Activated CD8-positive, alpha-beta memory T cell treated with anti-CD3 and anti-CD28 coated beads, Interleukin-2, amount 50 U/mL, for 48 hours (primary cell): ENCODE measurements at places on chromosomes 2 and 18.

GRCh38 chr2:124663645-124663997 lies 638.5 kb downstream of the CNTNAP5 start:
- DNase-seq: no peak

DNA sequence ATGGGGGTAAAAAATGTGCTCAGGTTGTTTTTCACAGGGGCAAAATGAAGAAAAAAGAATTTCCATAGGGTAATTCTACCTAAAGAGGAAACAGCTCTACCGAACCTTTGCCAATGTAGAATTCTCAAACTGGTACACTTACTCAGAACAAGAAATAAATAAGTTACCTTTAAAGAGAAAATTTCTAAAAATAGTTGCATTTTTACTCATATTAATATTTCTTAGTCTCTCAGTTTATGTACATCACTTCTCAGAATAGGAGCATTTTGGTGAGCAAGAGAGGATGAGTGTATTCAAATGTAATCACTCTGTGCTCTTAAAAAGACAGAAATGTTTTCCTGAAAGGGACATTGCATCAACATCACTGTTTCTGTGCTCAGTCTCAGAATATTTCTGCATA lies 574.7 kb upstream of the SLC8A1 start:
- no peak for DNase-seq

DNA sequence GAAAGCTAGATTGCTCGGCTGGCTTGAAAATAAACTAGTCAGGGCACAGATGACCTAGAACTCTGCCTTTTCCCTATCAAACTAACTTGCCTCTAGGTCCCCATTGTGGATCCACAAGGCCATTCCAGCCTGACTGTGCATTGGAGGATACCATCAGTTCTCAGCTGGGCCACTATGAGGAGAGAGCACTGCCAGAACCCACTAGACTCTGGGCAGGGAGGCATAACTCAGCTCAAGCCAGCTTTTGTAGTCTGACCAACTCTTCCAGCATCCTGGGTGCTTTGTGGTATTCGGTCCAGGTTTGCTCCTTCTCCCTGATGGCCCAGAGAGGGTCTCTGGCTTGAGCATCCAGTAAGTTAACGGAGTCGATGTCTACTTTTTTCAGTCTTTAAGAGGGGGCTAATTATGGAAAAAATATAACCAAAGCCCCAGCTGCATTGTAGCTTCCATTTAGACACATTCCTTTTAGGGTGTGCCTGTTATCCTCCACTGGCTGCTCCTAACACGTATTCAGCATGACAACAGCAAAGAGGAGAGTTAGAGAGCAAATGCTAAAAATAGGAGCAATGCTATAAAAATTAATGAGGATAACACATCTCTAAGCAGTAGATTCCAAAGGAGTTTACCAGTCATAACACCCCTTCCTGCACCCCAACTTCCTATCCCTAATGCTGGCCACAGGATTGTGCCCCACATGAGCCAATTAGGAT lies 15.2 kb downstream of the GKN2 start:
- DNase-seq: no peak

DNA sequence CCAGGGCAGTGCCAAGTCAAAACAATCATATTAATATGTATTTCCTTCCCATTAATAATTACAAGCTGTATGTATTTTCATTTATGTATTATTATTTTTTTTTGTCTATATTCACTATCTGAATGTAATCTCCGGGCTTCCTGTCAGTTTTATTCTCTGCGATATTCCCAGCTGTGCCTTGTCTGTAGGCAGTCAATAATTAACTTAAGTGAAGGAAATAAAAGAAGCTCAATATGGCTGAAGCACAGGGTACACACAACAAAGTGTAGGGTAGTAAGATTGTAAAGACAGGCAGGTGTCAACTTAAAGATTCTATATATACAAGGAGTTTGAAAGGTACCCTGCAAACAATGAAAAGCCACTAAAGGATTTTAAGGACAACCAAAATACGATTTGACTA lies 122.9 kb downstream of the ROCK1 start:
- no peak for DNase-seq

- no peak for DNase-seq
Observed at GRCh38 chr2:9774266-9774665, 69.0 kb upstream of the TAF1B start.

DNA sequence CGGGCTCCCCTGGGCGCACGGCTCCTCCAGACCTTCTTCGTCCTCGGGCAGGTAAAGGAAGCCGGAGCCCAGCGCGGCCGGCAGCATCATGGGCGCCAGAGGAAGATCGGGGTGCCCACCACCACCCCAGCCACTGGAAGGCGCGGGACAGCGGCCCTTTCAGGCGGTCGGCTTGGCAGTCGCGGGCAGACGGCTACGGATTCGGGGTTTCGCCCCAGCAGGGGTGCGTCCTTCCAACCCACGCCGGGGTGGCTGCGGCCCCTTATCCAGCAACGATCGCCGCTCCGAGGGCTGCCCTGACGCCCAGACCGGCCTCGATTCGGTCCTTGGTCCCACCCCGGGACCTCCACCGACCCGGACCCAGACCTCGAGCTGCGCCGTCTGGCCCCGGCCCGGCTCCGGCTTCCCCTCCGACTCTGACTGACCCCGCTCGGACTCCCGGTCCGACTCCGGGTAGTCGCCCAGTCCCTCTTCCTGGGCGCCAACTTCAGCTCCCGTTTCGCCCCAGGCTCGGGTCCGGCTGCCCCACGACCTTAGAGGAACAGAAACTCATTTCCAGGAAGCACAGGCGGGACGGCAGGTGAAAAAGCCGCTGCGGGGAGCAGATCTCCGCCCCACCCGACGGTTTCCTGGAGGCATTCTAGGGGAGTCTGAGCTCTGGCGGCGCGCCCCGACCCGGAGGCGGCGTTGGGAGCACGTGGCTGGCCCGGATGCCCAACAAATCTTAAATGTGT lies 30.2 kb upstream of the SSB start:
- DNase-seq: peak; percentile 71

DNA sequence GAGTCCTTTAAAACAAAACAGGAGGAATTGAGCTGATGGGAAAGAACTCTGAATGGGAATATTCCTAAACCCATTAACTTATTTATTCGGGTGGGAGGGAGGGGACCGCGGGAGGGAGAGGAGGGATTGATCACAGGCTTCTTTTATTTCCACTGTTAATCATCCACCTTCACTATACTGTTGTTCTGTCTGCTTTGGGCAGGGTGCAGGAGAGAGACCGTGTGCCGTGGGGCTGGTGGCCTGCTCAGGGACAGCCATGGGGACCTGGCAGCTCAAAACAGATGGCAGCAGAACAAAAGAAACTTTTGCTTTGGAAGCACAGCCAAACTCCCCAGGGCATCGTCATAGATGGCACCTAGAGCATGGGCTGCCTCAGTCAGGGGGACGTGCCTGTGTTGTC lies 195.3 kb downstream of the MGAT5 start:
- no peak for DNase-seq

GRCh38 chr2:233081232-233081730 lies 21.1 kb downstream of the INPP5D start:
- peak; percentile 72 for DNase-seq

DNA sequence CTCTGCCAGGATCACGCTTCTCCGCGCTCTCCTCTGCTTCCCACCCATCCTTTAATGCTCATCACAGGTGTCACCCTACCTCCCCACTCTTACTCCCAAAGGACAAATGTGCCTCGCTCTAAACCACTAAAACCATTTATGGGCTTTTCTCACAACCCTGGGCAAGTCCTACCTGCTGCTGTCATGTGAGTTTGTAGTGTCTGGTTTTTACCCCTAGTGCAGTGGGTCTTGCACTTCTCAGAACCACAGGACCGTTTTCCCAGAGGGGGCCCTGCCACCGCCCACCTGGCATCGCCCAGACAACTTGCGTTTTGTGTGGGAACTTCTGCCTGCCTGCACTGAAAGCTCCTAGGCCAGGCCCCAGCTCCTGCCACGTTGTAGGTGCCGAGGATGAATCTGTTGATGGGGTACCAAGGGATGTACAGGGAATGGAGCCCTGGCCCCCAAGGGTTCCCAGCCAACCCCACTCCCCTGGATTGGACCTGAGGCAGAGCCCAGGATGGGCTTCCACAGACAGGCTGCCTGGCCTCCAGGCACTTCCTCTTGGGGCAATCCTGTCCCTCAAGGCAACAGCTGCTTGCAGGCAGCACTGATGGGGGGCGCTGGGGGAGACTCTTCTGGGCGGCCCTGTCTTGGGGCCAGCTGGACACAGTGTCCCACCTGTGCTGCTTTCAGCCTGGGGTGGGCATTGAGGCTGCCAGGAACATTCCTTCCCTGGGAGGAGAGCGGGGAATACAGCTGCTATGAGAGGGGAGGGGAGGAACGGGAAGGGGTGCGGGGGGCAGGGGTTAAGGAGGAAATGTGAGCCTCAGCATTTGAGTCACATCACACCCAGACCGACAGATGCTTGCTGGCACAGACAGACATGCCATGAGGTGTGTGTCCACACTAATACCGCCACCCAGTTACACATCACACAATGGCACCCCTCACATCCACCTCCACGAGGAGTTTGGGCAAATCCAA lies 176.3 kb downstream of the ZFP36L2 start:
- no peak for DNase-seq

- DNase-seq: no peak
Observed at GRCh38 chr18:40810372-40810771, 1144.7 kb upstream of the PIK3C3 start.

GRCh38 chr2:150282771-150283371 lies 204.6 kb downstream of the RND3 start:
- DNase-seq: no peak

GRCh38 chr2:214810671-214811070 lies 1.2 kb upstream of the BARD1 start:
- DNase-seq: no peak

DNA sequence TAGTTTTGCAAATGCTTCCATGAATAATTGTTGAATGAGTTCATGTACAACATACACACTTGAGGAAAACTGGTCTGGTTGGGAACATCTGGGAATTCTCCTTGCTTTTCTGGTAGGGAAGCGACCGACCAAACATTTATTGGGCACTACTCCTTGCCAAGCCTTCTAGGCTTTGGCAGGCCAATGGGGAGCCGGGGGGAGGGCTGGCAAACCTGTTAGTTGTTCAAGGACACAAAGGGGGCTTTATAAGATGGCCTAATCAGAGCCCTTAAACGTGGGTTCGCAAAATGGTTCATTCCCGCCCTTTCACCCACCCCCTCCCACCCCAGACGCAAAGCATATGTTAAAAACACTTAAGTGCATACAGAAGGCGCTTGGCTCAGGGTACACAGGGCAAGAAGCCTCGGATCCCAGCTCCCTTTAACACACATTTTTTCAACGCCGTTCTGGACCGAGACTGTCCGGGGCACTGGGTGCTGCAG lies 844 bp upstream of the VSNL1 start:
- no peak for DNase-seq

DNA sequence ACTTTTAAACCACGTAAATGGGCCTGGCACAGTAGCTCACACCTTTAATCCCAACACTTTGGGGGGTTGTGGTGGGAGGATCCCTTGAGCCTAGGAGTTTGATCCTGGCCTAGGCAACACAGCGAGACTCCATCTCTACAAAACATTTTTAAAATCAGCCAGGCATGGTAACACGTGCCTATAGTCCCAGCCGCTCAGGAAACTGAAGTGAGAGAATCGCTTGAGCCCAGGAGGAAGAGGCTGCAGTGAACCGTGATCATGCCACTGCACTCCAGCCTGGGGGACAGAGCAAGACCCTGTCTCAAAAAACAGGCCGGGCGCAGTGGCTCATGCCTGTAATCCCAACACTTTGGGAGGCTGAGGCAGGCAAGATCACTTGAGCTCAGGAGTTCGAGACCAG lies 12.2 kb downstream of the ROCK1 start:
- no peak for DNase-seq

- DNase-seq: no peak
Observed at GRCh38 chr18:48123324-48123723, 192.9 kb upstream of the SMAD2 start.

GRCh38 chr2:112867701-112868631 lies 31.4 kb upstream of the IL1B start:
- no peak for DNase-seq

- no peak for DNase-seq
Observed at GRCh38 chr2:8149985-8150539, 531.8 kb upstream of the ID2 start.

- DNase-seq: no peak
Observed at GRCh38 chr2:217199255-217199630, 339.4 kb upstream of the TNP1 start.

- no peak for DNase-seq
Observed at GRCh38 chr2:149064856-149065630, 26.5 kb downstream of the LYPD6B start.

DNA sequence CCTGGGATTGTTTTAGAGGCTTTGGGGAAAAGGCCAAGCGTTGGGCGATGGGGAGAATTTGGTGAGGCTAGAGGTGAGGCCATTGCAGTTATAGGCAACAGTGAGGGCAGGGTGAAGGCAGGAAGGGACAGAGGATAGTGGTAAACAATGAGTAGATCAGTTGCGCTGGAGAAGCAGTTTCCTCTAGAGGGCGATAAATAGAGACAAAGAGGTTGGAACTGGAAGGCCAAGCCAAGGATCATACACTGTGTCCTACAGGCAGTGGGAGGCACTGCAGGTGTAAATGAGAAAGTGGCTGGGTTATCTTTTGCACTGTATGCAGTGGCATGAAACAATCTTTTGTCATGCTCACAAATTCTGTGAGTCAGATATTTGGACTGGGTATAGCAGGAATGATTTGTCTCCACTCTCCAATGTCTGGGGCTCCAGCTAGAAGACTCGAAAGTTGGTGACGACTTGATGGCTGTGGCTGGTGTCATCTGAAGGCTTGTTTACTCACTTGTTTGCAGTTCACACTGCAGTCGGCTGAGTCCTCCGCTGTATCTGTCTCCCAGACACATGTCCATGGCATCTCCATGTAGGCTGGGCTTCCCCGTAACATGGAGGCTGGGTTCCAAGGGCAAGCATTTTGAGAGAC lies 82.1 kb downstream of the TNP1 start:
- DNase-seq: no peak

DNA sequence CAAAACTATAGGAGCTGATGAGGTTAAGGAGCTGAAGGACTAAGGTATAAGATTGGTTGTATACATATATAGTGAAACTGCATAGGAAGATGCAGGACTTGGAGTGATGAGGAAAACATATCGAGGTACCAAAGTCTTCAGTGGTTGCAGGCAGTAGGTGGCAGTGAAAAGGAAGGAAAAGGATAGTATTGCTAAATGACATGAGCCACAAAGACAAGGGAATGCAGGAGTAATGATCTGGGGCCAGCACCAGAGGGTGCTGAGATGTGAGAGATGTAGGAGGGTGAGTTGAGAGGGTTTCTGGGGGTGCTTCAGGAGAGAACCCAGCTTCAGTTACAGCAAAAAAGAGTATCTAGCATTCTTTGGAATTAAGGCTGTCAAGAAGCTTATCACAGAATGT lies 172.2 kb upstream of the MYO3B start:
- no peak for DNase-seq

GRCh38 chr2:217775920-217776503 lies 226.8 kb downstream of the TNS1 start:
- DNase-seq: no peak
